Esophagus squamous epithelium (tissue), 5 donors: ENCODE measurements at places on chromosomes 4 and X.

GRCh38 chr4:183960046-183960420, 54.9 kb downstream of the STOX2 start:
- DNase-seq = no peak

DNA sequence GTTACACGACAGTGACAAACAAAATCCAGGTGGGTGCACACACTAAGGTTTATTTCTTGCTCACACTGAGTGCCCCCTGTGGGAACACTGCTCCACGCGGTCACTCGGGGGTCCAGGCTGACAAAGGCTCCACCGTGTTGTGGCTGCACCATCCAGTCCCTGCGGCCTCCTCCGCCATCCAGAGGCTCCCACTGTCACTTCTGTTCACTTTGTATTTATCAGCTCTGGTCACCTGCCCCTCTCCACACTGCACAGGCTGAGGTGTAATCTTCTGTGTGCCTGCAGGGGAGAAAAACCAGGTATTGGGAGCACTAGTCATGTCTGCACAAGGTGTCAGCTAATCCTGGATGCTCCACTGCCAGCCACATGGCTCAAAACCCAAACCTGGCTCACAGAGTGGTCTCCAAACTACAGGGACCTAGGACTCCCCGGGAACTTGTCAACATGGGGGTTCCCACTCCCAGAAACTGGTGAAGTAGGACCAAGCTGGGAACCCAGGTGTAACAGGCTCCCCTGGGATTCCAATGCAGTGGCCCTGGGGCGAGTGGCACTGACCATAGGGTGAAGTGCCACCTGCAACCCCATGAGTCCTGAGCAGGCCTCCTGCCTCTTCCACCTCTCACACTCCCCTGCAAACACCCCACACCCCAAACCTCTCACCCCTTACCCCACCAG, 25.5 kb downstream of the HMX1 start:
- DNase-seq = no peak

DNA sequence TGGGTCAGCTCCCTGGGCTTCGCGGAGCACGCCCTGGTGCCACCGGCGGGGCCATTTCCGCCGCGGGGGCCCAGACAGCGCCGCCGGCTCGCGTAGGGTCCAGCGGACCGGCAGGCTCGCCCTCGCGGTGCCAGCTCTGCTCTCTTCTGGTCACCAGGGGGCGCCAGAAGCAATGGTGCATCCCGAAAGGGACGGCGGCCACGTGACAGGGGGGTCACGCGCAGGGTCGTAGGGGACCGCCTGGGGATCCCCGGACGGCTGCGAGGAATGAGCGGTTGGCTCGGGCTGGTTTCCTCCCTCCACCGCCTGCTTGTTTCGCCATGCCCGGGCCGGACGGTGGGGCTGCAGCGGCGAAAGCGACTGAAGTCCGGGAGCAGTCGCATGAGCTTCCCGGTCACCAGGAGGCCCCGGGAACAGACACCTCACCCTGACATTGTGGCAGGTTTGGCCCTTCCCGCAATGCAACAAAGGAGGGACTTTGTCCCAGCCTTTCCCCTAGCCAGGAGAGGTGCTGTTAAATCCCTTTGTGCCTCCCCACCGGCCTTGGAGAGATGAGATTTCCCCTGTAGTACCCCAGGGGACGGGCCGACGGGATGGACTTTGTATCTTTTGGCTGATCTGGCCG, 15.8 kb downstream of the ZCCHC12 start:
- DNase-seq = no peak

DNA sequence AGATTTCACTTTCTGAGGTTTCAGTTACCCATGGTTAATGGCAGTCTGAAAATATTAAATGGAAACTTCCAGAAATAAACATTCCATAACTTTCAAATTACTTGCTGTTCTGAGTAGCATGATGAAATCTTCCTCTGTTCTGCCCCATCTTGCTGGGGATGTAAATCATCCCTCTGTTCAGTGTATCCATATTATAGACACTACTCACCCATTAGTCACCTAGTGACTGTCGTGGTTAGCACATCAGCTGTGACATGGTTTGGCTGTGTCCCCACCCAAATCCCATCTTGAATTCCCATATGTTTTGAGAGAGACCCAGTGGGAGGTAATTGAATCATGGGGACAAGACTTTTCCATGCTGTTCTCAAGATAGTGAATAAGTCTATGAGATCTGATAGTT, 125.5 kb upstream of the GIMD1 start:
- DNase-seq = no peak

DNA sequence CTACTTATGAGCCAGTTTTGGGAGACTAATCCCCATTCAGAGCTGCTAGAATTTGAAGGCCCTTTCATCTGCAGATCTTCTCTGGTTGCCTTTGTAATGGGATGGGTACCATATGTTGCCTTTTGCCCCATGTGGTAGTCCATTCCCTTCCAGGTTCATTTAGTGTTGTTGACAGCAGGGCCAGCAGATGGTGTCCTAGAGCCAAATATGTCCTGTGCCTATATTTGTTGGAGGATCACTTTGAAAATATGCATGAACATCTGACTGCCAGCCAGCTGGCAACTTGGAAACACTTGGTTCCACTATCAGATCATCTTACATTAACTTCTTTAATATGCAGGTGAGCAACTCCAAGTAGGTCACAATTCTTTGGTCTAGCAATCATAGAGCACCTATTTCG, 30.4 kb downstream of the CFAP299 start:
- no peak for DNase-seq

DNA sequence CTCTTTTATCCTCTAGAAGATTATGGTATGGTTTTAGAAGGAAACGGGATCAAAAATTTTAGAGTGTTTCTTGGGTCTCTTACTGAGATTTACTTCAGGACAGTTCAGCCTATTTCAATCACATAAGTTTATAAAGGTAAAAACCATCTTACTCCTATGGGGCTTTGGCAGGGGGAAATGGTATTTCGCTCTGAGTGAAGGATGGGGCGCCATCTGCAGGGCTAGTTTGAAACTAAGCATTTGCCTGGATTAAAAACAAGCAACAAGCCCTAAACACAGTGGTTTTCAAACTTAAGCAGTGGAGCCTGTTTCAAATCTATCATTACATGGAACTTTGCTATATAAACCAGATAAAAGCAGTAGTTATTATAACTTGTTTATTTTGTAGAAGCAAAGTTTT, 361.5 kb upstream of the FMR1 start:
- DNase-seq = no peak

- DNase-seq = no peak
Measured at GRCh38 chr4:15832523-15833451, 54.7 kb downstream of the CD38 start.

- no peak for DNase-seq
Measured at GRCh38 chr4:13588954-13589353, 38.6 kb downstream of the BOD1L1 start.

- DNase-seq = no peak
Measured at GRCh38 chr4:41256131-41256739, 493 bp upstream of the UCHL1 start.

DNA sequence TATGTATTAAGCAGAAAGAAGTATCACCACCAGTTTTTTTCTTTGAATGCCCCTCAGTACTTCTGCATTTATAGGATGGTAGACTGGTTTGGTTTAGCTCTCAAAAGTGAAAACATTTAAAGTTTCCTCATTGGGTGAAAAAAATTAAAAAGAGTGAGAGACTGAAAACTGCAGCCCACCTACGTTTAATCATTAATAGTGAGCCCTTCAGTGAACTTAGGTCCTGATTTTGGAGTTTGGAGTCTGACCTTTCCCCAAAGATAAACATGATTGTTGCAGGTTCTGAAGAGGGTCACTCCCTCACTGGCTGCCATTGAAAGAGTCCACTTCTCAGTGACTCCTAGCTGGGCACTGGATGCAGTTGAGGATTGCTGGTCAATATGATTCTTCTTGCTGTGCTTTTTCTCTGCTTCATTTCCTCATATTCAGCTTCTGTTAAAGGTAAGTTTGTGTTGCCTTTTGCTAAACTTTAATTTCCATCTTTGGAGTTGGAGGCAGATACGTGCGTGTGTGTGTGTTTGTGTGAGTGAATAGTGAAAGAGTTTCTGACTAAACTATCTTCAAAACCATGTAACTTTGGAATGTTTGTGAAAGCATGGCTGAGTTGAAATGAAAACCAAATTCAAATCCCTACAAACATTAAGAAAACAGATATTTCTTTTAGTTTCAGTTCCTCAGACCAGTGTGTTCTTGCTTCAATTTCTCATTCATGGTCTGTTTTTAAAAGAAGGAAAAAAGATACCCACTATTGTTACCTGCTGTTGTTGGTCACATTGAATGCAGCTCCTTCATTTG, at the start of gene MTTP:
Gene MTTP (plus strand): TSS at position 295 of the 795 bp plus-strand sequence. CDS start 86 bp downstream, at position 381.
- DNase-seq = no peak

- DNase-seq = no peak
Measured at GRCh38 chr4:126465341-126465740, 1150.6 kb downstream of the FAT4 start.
